Activated T-helper 1 cell treated with Interleukin-2 at 50 U/mL for 16 hours (primary cell): ENCODE measurements at places on chromosomes 7 and 10.

DNA sequence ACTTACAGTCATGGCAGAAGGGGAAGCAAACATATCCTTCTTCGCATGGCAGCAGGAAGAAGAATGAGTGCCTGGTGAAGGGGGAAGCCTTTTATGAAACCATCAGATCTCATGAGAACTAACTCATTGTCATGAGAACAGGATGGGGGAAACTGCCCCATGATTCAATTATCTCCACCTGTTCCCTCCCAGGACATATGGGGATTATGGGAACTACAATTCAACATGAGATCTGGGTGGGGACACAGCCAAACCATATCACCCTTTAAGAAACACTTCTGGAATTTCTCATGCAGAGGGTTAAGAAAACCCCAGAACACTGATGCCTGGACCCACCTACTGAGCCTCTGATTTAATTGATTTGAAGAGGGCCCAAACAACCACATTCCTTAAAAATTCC, 63.3 kb upstream of the DNAJB12 start:
- DNase-seq: no peak

DNA sequence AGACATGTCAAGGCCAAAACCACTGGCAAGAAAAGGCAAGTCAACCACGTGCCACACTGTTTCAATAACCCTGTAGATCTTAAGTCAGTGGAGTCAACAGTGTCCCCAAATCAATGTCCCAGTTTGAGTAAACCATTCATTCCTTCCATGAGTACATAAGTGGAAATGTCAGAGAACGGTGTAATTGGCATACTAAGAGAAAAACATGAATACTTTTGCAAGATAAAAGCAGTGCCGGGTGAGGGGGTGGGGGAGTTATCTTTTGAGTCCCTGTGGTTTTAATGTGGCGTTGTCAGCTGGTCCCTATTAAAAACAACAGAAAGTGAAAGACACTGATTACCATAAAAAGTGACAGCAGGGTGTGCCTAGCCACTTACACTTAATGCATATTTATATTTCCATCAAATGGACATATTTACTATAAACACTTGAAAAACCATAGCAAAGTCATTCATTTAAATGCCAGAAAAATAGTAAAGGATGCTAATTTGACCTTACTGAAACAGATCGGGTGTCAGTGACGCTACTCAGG, 37.8 kb downstream of the RSU1 start:
- no peak for DNase-seq

GRCh38 chr7:2971914-2972834, 71.5 kb downstream of the CARD11 start:
- DNase-seq: no peak

DNA sequence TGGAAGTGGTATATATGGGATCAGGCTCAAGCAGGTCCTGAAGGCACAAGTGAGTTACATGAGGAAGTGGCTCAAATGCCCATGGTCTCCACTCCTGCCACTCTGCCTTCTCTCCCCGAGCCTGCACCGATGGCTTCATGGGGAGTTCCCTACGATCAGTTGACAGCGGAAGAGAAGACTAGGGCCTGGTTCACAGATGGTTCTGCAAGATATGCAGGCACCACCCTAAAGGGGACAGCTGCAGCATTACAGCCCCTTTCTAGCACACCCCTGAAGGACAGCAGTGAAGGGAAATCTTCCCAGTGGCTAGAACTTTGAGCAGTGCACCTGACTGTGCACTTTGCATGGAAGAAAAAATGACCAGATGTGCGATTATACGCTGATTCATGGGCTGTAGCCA, 95.3 kb downstream of the HOXA1 start:
- no peak for DNase-seq

DNA sequence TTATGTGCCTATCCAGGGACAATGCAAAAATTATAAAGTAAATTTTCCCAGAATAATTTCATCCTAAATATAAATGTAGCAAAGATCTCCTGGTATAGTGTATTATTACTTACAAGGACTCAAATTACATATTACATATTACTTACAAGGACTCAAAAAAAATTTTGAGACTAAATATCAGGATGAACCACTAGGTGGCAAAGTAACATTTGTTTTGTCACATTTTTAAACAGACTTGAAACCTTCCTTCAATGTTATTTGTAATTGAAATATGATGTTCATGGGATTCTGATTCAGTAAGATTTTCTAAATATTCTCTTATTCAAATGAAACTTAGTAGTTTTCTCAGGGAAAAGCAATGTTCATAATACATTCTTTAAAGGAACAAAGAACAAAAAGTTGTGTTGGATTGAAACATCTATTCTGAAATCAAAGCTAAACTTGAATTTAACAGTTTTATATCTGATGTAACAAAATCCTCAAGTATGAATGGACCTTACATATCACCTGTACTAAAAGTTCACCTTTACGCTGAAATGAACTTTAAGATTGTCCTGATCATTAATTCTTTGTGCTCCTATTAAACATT, 74.3 kb upstream of the GNAI1 start:
- DNase-seq: no peak
